PC-9 (cell line): ENCODE measurements at places on chromosomes 7 and 10.
A peak's percentile ranks its signal among the peaks of the same experiment; 100 is the strongest.

GRCh38 chr7:50308532-50309385, 4.2 kb downstream of the IKZF1 start:
- DNase-seq, result no peak

DNA sequence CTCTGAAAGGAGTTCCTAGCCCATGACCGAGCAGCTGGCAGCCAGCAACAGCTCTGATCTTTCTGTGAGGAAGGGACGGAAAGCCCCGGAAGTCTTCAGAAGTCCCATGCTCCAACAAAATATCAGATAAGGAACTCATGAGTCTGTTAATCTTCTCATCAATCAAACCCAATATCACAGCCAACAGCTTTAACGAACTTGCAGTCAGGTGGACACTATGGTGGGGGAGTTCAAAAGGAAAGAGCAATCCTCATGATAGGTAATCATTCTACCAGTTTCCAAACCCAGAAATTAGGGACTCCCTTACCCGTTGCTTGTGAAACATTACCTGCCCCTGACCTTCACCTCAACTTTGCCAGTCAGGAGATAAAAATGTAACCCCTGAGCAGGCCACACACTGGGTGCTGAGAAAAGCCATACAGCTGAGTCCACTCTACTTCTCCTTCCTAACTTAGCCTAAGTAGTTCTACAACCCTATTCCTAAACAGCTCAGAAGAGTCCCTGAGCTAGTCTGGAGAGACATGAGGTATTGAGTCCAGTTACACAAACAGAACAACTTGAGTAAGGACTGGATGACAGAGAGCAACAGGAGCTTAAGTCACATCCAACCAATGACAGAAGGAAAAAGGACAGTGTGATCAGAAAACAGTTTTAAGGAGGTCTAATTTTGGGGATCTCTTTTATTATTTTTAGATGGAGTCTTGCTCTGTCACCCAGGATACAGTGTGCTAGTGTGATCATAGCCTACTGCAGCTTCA, 2.2 kb downstream of the NDST2 start:
- no peak for DNase-seq

DNA sequence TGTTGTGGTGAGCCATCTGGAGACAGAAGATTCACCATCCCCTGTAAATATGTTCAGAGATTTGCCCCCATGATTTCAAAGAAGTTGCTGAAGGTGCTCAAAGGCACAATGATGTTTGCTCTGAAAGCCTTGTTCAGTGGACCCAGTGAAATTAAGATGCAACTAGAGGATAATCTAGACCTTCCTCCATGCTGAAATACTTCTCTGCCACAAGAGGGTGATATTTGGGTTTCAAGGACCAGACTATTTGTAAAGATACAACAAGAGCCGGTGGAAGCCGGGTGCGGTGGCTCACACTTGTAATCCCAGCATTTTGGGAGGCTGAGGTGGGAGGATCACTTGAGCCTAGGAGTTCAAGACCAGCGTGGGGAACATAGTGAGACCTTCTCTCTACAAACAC, 13.5 kb upstream of the MSRB2 start:
- DNase-seq, result no peak

GRCh38 chr10:67297637-67298181, 371.9 kb downstream of the LRRTM3 start:
- DNase-seq, result no peak

GRCh38 chr10:1417574-1417973, 319.8 kb downstream of the ADARB2 start:
- DNase-seq, result no peak

DNA sequence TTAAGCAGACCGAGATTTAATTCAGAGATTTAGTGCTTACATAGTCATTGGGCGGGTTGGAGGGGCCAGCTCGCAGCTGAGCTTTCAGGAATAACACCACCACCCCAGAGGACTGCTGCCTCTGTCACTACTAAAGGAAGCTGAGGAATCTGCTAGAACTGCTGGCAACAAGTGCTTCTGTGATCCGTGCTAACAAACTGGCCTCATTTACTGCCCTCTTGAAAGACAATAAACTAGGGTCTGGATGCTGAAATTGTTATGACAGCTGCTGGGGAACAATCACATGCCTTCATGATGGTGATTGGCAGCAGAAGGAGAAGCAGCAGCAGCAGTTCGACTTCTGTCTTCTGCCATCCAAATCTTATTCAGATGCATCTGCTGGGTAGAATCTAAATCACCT, 285.5 kb upstream of the TAC1 start:
- DNase-seq, result no peak

- peak; percentile 68 for DNase-seq
Observed at GRCh38 chr10:110446954-110447608, 50.6 kb upstream of the DUSP5 start.

GRCh38 chr10:30417301-30417700, 16.7 kb upstream of the MAP3K8 start:
- no peak for DNase-seq

- DNase-seq, result no peak
Observed at GRCh38 chr10:64463406-64463805, 942.2 kb downstream of the REEP3 start.
